Activated CD4-positive, alpha-beta T cell treated with anti-CD3 and anti-CD28 coated beads, Interleukin-2, amount 10 ng/mL, durations not matched to agents 7 days and 5 days (primary cell): ENCODE measurements at places on chromosomes 3 and 15.

DNA sequence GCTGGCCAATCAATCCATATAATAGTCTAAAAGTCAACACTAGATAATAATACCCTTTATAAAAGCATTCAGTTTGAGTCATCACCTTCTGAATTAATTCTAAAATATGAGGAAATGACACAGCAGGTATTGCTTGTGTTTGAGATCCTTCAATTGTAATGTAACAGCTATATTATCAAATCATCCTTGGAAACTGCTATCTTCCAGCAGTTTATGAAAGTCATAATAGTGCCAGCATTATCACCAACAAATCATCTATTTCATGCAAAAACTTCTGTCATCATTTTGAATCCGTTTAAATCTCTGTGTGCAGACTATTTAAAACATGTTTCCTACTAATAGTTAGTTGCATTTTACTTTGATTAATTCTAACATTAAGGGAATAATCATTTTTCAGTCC, 468.7 kb downstream of the CADM2 start:
- H3K27ac ChIP-seq: no peak overlapping the region
- DNase-seq: no peak
- H3K4me1 ChIP-seq: no peaks in the 10 kb centered on the region
- H3K36me3 ChIP-seq: no peaks in the 10 kb centered on the region
- no peak overlapping the region for H3K4me3 ChIP-seq

DNA sequence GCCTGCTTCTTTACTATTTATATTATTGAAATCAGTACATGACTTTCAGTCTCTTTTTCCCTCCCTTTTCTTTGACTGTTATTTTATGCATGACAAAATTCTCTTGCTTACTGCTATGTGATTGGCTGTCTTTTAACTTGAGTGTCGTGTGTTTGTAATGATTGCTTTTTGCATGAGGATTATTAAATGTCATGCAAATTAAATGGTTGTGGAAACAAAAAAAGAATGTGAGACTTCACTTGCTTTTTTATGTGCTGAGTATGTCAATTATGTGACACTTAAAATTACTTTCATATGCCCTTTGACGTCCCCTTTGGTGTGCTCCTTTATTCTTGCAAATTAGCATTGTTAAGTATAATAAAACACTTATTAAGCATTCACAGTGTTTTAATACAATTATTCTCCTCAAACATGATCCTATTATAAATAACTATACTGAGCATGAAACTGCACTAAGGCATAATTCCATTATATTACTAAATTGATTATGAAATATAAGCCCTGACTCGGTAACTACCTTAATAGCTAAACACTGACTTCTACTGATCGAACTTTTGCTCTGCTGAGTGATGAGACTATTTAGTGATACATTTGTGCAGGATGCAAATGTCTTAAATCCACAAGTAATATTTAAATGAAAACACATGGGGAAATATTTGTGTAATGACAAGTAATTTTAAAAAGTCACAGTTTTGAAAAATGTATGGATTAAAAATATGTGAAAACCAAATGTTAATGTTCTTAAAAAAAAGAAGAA, 401.7 kb downstream of the NLGN1 start:
- H3K27ac ChIP-seq: no peak overlapping the region
- DNase-seq: no peak
- no peak overlapping the region for H3K4me3 ChIP-seq
- H3K36me3 ChIP-seq: no peaks in the 10 kb centered on the region
- no peaks in the 10 kb centered on the region for H3K27me3 ChIP-seq

DNA sequence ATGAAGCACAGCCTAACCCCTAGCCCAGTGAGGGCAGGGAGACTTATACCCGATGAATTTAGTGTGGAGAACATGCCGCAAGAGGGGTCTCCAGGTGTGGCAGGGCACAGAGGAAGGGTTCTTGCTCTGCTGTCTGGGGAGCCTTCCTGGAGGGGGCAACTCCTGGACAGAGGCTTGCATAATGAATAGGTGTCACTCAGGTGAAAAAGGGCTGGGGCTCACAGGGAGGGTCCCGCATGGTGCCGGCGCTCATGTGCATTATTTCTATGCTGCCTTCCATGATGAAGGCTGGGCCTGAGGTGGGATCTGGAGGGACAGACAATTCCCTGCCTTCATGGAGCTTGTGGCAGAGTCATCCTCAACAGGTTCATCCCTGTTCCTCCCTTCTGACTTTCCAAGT, 51.5 kb downstream of the ITGA11 start:
- H3K4me1 ChIP-seq: peaks cover 27% of the 10 kb centered on the region
- H3K36me3 ChIP-seq: peaks cover 5% of the 10 kb centered on the region
- no peak overlapping the region for H3K4me3 ChIP-seq
- peak overlapping the region; percentile 78 for H3K27ac ChIP-seq
- no peak for DNase-seq
- H3K27me3 ChIP-seq: no peaks in the 10 kb centered on the region

- peaks cover 52% of the 10 kb centered on the region for H3K4me1 ChIP-seq
- peak overlapping the region; percentile 13 for H3K27ac ChIP-seq
- peaks cover 14% of the 10 kb centered on the region for H3K36me3 ChIP-seq
- DNase-seq: no peak
Observed at GRCh38 chr3:66467996-66468735, 32.7 kb downstream of the LRIG1 start.

GRCh38 chr3:41073190-41073589, 126.1 kb upstream of the CTNNB1 start:
- DNase-seq: no peak
- no peak overlapping the region for H3K27ac ChIP-seq
- no peaks in the 10 kb centered on the region for H3K27me3 ChIP-seq
- no peaks in the 10 kb centered on the region for H3K36me3 ChIP-seq
- no peaks in the 10 kb centered on the region for H3K4me1 ChIP-seq
- H3K4me3 ChIP-seq: no peak overlapping the region

DNA sequence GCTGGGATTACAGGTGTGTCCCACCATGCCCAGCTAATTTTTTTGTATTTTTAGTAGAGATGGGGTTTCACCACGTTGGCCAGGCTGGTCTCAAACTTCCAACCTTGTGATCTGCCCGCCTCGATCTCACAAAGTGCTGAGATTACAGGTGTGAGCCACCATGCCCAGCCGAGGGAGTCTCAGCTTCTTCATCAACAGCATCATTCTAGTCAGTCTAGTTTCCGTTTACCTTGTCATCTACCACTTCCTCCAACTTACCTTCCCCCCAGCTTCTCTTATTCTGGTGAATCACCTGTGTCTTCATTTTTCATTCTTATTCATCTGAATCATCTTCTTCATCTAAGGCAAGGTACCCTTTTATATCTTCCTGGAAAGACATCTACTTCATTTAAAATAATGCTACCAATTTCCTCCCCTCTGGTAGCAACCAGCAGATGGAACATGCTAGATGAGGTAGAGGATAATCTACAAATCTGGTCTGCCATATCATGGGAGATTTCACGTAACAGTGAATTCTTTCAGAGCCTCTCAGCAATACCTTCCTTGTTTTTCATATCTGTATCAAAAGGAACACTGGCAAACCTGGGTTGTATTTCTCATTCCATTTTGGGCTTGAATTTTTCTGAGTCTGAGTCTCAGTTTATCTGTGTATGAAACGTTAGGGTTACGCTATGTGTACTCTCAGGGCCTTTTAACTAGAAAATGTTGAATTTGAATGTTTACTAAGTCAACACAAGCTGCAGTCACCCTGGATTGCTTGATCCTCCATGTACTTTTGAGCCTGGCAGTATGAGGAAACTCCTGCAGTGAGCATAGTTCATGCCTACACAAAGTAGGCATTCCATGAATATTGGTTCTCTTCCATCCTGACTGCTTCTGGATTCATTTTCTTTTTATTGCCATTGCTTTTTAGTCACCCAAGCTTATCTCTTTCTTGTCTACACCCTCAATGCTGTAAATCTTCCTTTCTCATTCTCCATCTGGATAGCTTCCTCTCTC, 16.8 kb downstream of the LPP start:
- H3K27ac ChIP-seq: peak overlapping the region; percentile 83
- H3K4me1 ChIP-seq: peaks cover 60% of the 10 kb centered on the region
- H3K4me3 ChIP-seq: no peak overlapping the region

DNA sequence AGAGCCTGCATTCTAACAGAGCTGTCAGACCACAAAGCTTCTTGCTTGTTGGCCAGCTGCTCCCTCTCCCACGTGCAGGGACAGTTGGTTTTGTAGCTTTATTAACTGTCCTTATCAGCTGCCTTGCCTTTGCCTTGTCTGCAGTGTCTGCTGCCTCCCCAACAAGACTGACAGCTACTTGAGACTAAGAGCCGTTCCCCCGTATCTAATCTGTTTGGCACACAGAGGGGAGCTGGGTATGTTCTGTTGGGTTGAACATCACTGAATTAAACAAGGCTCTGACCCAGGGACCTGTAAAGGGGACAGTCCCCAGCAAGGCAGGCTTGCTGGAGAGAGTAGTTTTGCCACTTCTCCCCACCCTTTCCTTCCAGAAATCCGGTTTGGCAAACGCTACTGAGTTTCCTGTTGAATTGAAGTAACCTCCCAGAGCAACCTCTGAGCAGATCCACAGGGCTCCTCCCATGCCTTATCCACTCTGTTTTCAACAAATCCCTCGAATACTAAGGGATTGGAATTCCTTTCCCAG, 116.1 kb downstream of the ANP32A start:
- DNase-seq: no peak
- H3K4me1 ChIP-seq: no peaks in the 10 kb centered on the region
- no peaks in the 10 kb centered on the region for H3K36me3 ChIP-seq
- no peak overlapping the region for H3K27ac ChIP-seq
- peaks cover 11% of the 10 kb centered on the region for H3K27me3 ChIP-seq

DNA sequence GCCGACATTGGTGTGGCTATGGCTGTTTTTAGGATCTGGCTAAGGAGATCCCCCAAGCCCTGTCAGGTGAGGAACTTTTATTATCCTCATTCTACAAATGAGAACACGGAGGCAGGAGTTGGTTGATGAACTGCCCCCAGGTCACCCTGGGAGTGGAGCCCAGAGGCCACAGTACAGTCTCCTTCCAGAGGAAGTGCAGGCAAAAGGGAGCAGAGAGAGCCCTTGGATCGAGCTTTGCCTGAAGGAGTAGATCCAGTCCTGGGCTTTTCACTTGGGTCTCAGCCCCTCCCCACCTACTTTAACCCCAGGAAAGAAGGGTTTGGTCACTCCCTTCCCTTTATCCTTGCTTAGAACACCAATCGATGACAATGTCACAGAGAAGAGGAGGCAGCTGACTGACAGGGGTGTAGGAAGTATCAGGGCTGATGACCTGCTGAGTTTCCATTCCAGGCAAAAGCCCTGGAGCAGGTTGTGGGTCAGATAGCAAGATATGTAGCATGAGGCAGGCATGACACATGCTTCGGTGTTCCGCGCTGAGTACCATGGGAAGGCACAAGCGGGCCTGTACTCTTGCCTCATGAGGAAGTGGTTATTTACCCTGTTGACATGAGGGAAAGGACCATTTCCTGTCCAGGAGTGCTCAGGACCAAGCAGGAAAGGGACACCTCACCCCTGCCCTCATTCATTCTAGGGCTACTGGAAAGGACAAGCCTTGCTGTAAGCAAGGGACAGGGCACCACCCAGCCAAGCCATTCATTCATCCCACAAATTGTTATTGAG, 5.8 kb upstream of the PLA2G4D start:
- peaks cover 2% of the 10 kb centered on the region for H3K4me1 ChIP-seq
- DNase-seq: no peak
- peaks cover 6% of the 10 kb centered on the region for H3K27me3 ChIP-seq
- H3K27ac ChIP-seq: no peak overlapping the region
- H3K4me3 ChIP-seq: no peak overlapping the region

DNA sequence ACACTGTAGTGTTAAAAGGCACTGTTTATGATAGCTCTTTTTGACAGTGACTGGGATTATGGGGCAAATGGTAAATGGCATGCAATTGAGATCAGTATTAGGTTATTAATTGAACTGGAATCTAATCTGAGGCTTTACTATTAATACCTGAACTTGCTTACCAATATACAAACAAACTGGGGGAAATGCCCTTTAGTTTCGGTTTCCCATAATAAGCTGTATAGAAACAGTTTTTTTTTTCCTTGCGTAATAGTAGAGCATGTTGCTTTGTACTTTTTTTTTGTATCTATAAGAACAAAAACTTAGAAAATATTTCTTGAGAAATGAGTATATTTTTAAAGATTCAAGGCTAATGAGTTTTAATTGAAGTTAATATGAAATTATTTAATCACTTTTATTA, 95.0 kb downstream of the FNDC3B start:
- H3K4me3 ChIP-seq: no peak overlapping the region
- no peaks in the 10 kb centered on the region for H3K27me3 ChIP-seq
- H3K36me3 ChIP-seq: peaks cover 25% of the 10 kb centered on the region
- peaks cover 68% of the 10 kb centered on the region for H3K4me1 ChIP-seq
- H3K27ac ChIP-seq: no peak overlapping the region

DNA sequence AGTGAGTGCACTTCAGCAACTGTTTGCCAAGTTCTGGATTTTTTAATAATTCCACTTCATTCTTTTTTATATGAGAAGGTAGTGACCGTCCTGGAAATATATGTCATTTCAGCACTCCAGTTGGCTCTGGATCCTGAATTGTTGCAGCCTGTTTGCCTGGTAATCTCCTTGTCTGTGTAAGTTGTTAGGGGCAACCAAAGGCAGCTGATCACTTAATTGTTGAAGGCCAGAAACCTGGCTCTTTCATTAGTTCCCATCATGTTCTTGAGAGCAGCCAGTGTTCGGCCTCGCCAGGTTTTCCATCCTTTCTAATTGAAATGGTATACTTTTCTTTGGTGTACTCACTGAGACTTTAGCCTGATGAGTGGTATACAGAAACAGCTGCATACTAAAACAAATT, 168.6 kb downstream of the SOX2 start:
- H3K4me1 ChIP-seq: no peaks in the 10 kb centered on the region
- H3K27me3 ChIP-seq: no peaks in the 10 kb centered on the region
- no peak overlapping the region for H3K4me3 ChIP-seq

- H3K36me3 ChIP-seq: no peaks in the 10 kb centered on the region
- DNase-seq: no peak
- no peaks in the 10 kb centered on the region for H3K4me1 ChIP-seq
- H3K27ac ChIP-seq: no peak overlapping the region
- H3K27me3 ChIP-seq: no peaks in the 10 kb centered on the region
- H3K4me3 ChIP-seq: no peak overlapping the region
Observed at GRCh38 chr3:25133588-25133987, 294.5 kb upstream of the RARB start.

DNA sequence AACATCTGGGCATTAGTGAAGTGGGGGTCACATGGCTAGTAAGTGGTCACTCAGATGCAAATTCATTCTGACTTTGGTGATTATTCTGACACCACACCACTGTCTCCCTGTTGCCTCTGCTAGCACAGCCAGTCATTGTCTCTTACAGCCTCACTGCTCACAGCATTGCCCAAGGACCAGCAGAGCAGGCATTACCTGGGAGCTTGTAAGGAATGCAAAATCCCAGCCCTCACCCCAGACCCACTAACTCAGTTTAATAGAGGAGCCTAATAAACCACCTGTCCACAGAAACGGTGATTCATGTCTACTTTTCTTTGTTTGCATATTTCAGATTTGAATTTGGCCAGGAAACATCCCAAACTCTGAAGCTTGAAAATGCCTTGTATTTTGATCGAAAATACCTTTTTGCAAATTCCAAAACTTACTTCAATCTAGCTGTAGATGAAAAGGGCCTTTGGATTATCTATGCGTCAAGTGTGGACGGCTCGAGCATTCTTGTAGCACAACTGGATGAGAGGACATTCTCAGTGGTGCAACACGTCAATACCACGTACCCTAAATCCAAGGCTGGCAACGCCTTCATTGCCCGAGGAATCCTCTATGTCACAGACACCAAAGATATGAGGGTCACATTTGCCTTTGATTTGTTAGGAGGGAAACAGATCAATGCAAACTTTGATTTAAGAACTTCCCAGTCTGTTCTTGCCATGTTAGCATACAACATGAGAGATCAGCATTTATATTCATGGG, 62.7 kb downstream of the GLDN start:
- H3K27me3 ChIP-seq: peaks cover 31% of the 10 kb centered on the region
- H3K4me1 ChIP-seq: no peaks in the 10 kb centered on the region
- no peak overlapping the region for H3K4me3 ChIP-seq
- no peak for DNase-seq
- no peaks in the 10 kb centered on the region for H3K36me3 ChIP-seq
- no peak overlapping the region for H3K27ac ChIP-seq
